HepG2 (cell line): ENCODE measurements at places on chromosomes 16 and 17.

GRCh38 chr16:22222998-22223397 is 16.9 kb downstream of the EEF2K start:
- H3K4me1 ChIP-seq: peaks cover 20% of the 10 kb centered on the region
- H3K27ac ChIP-seq: no peak overlapping the region
- peaks cover 31% of the 10 kb centered on the region; the same call in 2 of the 3 replicates for H3K36me3 ChIP-seq
- H3K27me3 ChIP-seq: no peaks in the 10 kb centered on the region
- H3K4me3 ChIP-seq: no peak overlapping the region

- H3K4me3 ChIP-seq: no peak overlapping the region
- no peaks in the 10 kb centered on the region for H3K27me3 ChIP-seq
- H3K4me1 ChIP-seq: peaks cover 57% of the 10 kb centered on the region
- no peak overlapping the region for H3K27ac ChIP-seq
Observed at GRCh38 chr17:82878527-82878926, 38.7 kb upstream of the ZNF750 start.

- H3K36me3 ChIP-seq: no peaks in the 10 kb centered on the region
- H3K4me1 ChIP-seq: no peaks in the 10 kb centered on the region
- DNase-seq: peak; percentile 20
- H3K4me3 ChIP-seq: no peak overlapping the region
- no peak overlapping the region for H3K27ac ChIP-seq
Observed at GRCh38 chr16:54957403-54958166, 26.9 kb downstream of the IRX5 start.

- no peak overlapping the region for H3K4me3 ChIP-seq
- DNase-seq: no peak
- no peak overlapping the region for H3K27ac ChIP-seq
- H3K4me1 ChIP-seq: peaks cover 33% of the 10 kb centered on the region
- H3K36me3 ChIP-seq: no peaks in the 10 kb centered on the region
Observed at GRCh38 chr17:80479246-80479566, 2.8 kb upstream of the NPTX1 start.

- no peak overlapping the region for H3K4me3 ChIP-seq
- no peak for DNase-seq
- H3K36me3 ChIP-seq: peaks cover 14% of the 10 kb centered on the region
- peaks cover 48% of the 10 kb centered on the region for H3K4me1 ChIP-seq
- no peak overlapping the region for H3K27ac ChIP-seq
Observed at GRCh38 chr17:37735165-37735564, 9.7 kb downstream of the HNF1B start.

- H3K27me3 ChIP-seq: no peaks in the 10 kb centered on the region
- DNase-seq: no peak
- peaks cover 16% of the 10 kb centered on the region for H3K4me1 ChIP-seq
- no peak overlapping the region for H3K4me3 ChIP-seq
- no peak overlapping the region for H3K27ac ChIP-seq
- H3K36me3 ChIP-seq: no peaks in the 10 kb centered on the region
Observed at GRCh38 chr16:9549487-9549886, 458.0 kb downstream of the HAPSTR1 start.

- no peaks in the 10 kb centered on the region for H3K27me3 ChIP-seq
- H3K27ac ChIP-seq: no peak overlapping the region
- peak; percentile 41 for DNase-seq
- peaks cover 35% of the 10 kb centered on the region for H3K36me3 ChIP-seq
Observed at GRCh38 chr17:4881761-4882555, 17.4 kb upstream of the C17orf107 start.

DNA sequence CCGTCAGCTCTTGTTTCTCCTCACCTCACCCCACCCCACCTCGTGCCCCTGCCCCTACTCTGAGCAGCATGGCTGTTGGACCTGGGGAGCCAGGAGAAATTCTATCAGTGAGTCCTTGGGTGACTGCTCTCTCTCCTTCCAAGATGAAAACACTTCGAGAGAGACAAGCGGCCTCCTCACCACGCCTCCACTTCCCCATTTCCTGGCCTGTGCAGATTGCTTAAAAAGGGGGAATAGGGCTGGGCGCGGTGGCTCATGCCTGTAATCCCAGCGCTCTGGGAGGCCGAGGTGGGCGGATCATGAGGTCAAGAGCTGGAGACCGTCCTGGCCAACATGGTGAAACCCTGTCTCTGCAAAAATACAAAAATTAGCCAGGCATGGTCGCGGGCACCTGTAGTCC is 9.5 kb downstream of the DLX4 start:
- H3K36me3 ChIP-seq: no peaks in the 10 kb centered on the region
- H3K4me3 ChIP-seq: no peak overlapping the region
- H3K27me3 ChIP-seq: peaks cover 20% of the 10 kb centered on the region
- DNase-seq: no peak

GRCh38 chr17:77501101-77501566 is 360.4 kb downstream of the SEC14L1 start:
- H3K27me3 ChIP-seq: no peaks in the 10 kb centered on the region
- H3K36me3 ChIP-seq: peaks cover 27% of the 10 kb centered on the region
- H3K27ac ChIP-seq: no peak overlapping the region
- H3K4me3 ChIP-seq: no peak overlapping the region
- peak; percentile 43 for DNase-seq
